Heart left ventricle (tissue), 16 donors: ENCODE measurements at places on chromosomes 12 and 14. TPM values are rescaled to one million over a fixed set of nuclear protein-coding genes. Genes with fewer than 3 reads are reported as not detected.

GRCh38 chr14:41457393-41457792 is 149.3 kb upstream of the LRFN5 start:
- DNase-seq, result no peak

GRCh38 chr14:77786148-77786547 is 13.8 kb upstream of the ADCK1 start:
- DNase-seq, result no peak

DNA sequence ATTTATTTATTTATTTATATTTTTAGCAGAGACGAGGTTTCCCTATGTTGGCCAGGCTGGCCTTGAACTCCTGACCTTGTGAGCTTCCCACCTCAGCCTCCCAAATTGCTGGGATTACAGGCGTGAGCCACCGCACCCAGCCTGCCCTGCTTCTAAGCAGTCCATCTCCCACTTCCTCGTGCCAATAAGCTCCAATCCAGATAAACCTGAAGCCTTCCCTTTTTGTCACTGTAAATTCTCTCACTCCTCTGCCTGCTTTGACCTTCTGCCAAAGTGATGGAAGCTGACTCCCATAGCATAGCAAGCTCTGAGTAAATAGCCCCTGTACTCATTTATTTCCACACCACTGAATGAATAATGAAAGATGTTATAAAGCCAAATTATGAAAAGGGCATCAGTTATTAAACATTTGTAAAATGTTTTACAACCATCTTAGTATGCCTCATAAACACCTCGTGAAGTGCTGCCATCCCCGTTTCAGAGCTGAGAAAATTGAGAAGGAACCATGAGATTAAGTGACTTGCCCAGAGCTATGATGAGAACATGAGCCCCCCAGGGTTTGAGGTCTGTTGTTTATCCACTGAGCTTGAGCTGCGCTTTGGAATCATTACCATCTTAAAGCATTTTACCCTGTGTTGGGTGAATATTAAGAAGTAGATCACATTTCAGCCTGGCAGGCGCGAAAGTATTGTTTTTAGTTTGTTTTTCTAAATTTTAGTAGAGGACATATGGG is 30.4 kb downstream of the MANSC1 start:
- no peak for DNase-seq

DNA sequence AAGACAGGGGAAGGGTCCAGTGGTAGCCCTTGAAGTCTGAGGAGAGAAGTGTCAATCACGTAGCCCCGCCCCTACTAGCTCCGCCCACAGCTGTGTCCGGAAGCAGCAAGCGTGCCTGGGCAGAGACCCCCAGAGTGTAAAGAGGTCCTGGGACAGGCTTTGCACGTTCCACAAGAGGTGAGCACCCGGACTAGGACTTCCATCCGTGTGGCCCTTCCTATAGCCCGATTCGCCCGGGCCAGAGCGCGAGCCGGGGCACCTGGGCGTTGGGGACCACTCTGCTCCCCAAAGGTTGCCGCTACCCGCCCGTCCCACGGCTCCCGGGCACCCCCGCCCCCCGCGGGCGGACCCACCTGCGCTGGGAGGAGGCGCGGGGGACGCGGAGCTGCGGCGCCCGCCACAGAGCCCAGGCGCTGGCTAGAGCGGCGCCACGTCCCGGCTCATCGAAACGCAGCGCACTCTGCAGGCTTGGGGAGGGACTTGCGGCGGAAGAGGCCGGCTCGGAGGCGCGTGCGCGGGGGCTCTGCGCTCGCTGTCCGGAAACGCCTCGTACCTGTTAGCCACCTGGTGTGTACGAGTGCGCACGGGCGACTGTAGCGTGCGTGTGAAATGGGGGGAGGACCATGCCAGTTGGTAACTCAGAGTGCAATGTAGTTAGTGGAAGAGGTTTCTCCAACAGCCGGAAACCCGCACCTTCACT is at the start of gene RABGGTA:
RABGGTA (minus strand) TSS at position 464 of the 700 bp plus-strand sequence. CDS start 482 bp downstream, outside the sequence.
- DNase-seq, result peak; percentile 90

- DNase-seq, result no peak
These were observed 7.4 kb downstream of the SALL2 start for GRCh38 chr14:21518725-21519124.

DNA sequence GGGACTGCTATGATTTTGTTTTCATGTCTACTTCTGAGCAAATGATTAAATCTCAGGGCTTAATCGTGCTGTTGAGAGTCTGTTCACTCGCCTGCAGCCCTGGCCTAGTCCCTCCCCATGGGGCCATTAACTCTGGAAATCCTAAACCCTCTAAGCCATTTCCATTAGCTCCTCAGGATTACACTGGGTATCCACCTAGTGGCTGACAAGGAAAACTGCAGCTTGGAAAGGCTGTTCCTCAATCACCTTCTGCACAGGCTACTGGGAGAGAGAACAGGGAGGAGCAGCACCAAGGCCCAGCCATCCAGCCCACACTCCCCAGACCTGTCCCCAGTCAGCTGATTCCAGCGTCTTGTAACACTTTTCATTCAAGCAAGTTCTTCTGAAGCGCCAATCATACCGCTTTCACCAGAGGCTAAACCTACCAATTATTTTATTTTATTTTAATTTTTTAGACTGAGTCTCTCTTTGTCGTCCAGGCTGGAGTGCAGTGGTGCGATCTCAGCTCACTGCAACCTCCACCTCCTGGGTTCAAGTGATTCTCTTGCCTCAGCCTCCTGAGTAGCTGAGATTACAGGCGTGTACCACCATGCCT is 48.7 kb downstream of the NEUROD4 start:
- DNase-seq, result no peak

- no peak for DNase-seq
These were observed 96.6 kb downstream of the PRKCH start for GRCh38 chr14:61417883-61418455.

Gene DLGAP5
- 0.19 TPM for total RNA-seq

DNA sequence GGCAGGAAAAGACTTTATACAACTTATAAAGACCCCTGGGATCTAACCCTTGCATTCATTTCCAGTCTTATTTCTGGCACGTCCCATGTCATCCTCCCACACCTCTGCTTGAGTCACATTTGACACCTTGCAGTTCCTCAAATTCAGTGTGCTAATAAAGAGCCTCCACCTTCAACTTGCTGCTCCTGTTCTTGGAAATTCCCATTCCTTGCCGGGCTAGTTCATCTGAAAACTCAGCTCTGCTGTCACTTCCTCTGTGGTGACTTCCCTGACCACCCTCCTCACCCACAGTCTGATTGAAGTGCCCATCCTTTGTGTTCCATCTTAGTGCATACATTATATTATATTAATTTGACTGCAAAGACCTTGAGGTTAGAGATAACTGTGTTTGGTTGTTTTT is 37.4 kb upstream of the PSMA6 start:
- no peak for DNase-seq

GRCh38 chr14:50871228-50871627 is 625 bp upstream of the ABHD12B start:
- no peak for DNase-seq

- no peak for DNase-seq
These were observed 253.1 kb upstream of the BTG1 start for GRCh38 chr12:92398565-92399309.

DNA sequence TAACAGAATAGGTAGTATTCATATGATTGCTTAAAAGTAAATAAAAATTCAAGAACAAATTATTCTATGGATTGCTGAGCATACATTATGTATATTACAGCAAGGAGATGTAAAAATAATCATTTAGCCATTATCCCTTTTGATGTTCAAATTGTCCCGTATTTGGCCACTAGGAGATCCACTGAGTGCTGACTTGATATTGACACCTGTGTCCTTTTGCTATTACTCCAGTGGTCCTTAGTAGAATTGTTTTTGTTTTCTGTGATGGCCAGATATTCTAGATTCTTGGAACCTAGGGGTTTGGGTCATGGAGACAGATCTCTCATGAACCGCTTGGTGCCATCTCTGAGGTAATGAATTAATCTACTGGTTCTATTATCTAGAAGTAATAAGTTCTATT is 16.8 kb downstream of the ERO1A start:
- DNase-seq, result no peak

DNA sequence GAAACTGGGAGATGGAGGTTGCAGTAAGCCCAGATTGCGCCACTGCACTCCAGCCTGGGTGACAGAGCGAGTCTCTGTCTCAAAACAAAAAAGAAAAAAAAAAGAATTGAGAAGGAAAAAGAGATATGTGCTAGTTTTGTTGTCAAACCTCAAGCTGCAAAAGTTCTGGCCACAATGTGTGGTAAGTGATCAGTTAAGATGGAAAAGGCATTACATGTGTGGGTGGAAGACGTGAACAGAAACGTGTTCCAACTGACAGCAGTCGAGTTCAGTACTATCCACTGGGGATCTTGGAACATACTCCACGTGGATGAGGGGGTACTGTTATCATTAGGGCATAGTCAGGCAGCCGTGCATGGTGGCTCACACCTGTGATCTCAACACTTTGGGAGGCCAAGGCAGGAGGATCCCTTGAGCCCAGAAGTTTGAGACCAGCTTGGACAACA is 17.3 kb downstream of the GPR68 start:
- no peak for DNase-seq

DNA sequence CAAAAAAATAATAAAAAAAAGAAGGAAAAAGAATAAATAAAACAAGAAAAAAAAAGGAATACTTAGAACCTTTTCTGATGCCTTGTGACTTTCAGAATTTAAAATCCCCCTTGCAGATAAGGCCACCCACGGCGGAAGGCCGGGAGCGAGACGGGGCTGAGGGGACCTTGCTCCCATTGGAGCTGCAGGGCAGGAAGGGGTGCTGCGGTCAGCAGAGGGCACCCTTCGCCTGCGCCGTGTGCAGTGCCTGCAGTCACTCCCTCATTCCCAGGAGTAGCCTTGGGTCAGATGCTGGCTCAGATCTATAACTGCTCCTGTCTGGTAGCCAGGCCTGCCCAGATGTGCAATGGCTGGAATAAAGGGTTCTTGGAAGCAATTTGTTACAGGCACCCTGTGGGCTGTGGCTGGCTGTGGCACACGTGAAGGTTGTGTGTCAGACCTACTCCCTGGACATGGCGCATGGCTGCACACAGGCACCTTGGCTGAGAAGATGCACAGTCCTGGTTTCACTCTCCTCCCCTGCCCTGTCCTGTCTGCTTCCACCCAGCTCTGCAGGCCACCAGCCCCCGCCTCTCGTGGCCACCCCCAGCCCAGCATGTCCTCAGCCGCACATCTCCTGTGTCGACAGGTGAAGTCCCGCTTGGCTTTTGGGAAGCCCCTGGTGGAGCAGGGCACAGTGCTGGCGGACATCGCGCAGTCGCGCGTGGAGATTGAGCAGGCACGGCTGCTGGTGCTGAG is 13.4 kb upstream of the ALDH2 start:
- DNase-seq, result peak; percentile 75

Gene COQ10A
- 129 TPM for total RNA-seq

Gene BTBD7
- total RNA-seq, result 20.2 TPM

DNA sequence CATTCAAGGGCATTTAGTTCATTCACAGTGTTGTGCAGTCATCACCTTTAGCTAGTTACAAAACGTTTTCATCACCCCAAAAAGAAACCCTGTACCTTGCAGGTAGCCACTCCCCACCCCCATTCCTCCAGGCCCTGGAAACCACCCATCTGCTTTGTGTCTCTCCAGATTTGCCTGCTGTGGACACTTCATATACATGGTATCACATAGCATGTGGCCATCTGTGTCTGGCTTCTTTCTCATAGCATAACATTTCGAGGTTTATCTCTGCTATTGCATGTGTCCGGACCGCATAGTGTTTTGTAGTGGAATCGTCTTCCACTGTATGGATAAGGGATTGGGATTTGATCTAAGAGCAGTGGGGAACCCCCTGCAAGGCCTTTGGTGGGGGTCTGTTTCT is 143.1 kb downstream of the AACS start:
- no peak for DNase-seq

Gene PPFIA2
- 0.46 TPM for total RNA-seq

Gene RAD51AP1
- 1.8 TPM for total RNA-seq

Gene OR10G3
- not detected for total RNA-seq

Gene RALGAPA1
- 33.3 TPM for total RNA-seq

DNA sequence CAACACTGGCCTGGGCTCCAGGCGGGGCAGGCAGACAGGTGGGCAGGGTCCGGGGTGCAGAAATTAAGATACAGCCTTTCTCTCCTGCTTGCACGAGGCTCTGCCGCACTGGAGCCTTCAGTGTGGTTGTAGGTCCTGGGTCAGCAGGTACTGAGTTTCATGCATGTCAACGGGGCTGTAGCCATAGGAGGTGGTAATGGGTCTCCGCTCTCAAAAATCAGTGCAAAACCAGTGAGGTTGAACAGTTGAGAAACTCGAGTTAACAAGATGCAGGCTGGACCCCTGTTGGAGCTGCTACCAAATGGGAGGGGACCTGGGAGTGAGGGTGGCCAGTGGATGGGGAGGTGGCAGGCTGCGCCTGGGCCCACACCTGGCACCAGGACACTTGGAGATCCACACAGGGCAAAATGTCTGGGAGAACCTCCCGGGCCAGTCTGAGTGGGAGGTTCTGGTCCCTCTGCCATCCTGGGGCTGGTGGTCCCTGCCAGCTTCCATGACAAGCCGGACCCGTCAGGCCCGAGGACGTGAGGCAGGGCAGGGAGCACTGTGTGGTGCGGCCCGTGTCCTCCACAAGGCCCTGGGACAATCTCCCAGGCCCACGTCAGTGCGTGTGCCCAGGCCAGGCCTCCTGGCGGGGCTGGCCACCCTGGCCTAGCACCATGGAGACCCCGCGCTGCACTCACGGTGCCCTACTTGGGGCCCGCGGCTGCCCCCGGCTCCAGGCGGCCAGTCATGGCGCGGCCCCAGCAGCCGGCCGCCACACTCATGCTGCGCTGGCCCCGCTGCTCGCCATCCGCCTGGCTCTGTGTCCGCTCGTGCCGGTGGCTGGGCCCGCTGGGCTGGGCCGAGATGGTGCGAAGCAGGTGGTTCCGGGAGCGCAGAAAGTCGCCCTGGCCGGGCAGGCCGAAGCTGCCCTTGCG is 5.1 kb downstream of the ARL6IP4 start:
- DNase-seq, result peak; percentile 8

DNA sequence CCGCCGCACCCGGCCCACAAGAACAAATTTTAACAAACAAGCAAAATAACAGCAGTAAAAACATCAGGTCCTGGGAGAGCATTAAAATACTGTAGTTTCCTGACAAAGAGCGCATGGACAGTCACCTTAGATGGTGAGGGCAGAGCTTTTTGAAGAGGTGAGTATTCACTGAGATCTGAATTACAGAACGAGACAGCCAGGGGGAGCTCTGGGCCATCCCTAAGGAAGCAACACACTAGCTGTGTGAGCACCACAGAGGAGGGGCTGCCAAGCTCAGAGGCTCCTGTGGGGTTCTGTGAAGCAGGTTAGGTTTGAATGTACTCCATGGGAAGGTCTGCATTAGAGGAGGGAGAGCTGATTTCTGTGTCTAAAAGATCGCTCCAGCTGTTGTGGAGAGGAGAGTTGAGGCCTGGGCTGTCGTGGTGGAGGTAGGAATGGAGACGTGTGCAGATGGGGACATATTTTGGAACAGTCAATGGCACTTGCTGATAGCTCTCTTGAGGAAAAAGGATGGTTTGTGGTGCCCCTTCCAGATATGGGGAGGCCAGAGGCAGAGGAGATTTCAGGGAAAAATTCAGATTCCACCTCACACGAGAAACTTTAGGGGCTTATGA is 72.9 kb downstream of the TRAFD1 start:
- peak; percentile 52 for DNase-seq

GRCh38 chr12:117140397-117141096 is 41.3 kb upstream of the TESC start:
- no peak for DNase-seq
